Osteocyte (in vitro differentiated cells): ENCODE measurements at places on chromosomes 5 and 9. TPM values are rescaled to one million over a fixed set of nuclear protein-coding genes. Genes with fewer than 3 reads are reported as not detected.

GRCh38 chr5:107674655-107675054, 3.9 kb upstream of the EFNA5 start:
- no peaks in the 10 kb centered on the region for H3K36me3 ChIP-seq
- H3K27ac ChIP-seq, result no peak overlapping the region
- H3K4me3 ChIP-seq, result no peak overlapping the region

DNA sequence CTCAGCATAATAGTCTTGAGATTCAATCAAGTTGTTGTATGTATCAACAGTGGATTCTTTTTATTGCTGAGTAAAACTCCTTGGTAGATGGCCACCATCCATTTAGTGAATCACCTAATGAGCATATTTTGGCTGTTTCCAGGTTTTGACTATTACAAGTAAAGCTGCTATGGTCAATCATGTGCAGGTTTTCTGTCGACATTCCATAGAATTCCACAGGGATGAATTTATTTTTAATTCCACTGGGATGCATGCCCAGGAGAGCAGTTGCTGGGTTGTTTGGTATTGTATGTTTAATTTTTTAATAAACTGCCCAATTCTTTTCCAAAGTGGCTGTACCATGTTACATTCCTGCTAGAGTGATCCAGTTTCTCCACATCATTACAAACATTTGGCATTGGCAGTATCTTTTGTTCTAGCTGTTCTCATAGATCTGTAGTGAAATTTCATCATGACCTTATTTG, 10.5 kb upstream of the S1PR3 start:
- H3K4me3 ChIP-seq, result no peak overlapping the region
- no peak overlapping the region for H3K27ac ChIP-seq
- H3K36me3 ChIP-seq, result no peaks in the 10 kb centered on the region
- H3K27me3 ChIP-seq, result peaks cover 35% of the 10 kb centered on the region
- no peaks in the 10 kb centered on the region for H3K4me1 ChIP-seq

DNA sequence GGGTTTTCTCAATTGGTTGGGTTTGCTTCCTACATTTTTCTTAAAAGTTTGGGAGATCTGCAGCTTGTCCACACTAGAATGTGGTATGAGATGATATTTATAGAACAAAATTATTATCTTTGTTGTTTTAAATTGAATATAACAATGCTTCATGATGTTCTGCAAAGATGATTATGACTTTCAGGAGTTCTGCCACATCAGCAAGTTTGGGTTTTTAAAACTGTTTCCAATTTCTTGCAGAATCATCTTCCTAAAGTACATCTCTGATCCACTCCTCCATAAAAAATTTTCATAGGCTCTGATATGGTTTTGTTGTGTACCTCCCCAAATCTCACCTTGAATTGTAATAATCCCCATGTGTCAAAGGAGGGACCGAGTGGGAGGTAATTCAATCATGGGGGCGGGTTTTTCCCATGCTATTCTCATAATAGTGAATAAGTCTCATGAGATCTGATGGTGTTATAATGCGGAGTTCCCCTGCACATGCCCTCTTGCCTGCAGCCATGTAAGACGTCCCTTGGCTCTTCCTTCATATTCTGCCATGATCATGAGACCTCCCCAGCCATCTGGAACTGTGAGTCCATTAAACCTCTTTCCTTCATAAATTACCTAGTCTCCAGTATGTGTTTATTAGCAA, 119.1 kb upstream of the PTGER4 start:
- H3K4me1 ChIP-seq, result peaks cover 17% of the 10 kb centered on the region
- H3K27me3 ChIP-seq, result no peaks in the 10 kb centered on the region
- peaks cover 2% of the 10 kb centered on the region for H3K36me3 ChIP-seq
- H3K4me3 ChIP-seq, result no peak overlapping the region

GRCh38 chr5:92863666-92864065, 717.4 kb downstream of the NR2F1-AS1 start:
- no peaks in the 10 kb centered on the region for H3K27me3 ChIP-seq
- no peak for DNase-seq
- H3K4me1 ChIP-seq, result no peaks in the 10 kb centered on the region

DNA sequence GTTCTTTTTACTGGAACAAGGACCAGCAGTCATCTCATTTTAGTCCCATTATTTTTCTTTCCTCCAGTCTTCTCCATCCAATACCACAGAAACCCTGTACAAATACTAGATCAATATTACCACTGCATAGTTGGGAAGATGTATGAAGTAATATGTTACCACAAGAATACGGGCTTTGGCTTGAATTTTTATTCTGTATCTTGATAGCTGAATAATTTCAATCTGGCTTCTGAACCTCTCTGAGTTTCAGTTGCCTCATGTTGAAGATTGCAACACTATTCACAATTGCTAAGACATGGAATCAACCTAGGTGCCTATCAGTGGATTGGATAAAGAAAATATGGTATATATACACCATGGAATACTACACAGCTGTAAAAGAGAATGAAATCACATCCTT, 82.9 kb downstream of the SGCD start:
- DNase-seq, result no peak
- H3K4me1 ChIP-seq, result peaks cover 50% of the 10 kb centered on the region
- no peaks in the 10 kb centered on the region for H3K27me3 ChIP-seq
- no peak overlapping the region for H3K4me3 ChIP-seq
- H3K27ac ChIP-seq, result no peak overlapping the region

- no peak for DNase-seq
- H3K36me3 ChIP-seq, result peaks cover 8% of the 10 kb centered on the region
- H3K4me1 ChIP-seq, result no peaks in the 10 kb centered on the region
- no peak overlapping the region for H3K4me3 ChIP-seq
- H3K27ac ChIP-seq, result no peak overlapping the region
Measured at GRCh38 chr9:75938946-75939345, 48.5 kb downstream of the PCSK5 start.

- no peaks in the 10 kb centered on the region for H3K36me3 ChIP-seq
- H3K4me3 ChIP-seq, result no peak overlapping the region
- no peak overlapping the region for H3K27ac ChIP-seq
- no peaks in the 10 kb centered on the region for H3K27me3 ChIP-seq
- no peak for DNase-seq
Measured at GRCh38 chr9:115653171-115653606, 500.4 kb upstream of the PAPPA start.

DNA sequence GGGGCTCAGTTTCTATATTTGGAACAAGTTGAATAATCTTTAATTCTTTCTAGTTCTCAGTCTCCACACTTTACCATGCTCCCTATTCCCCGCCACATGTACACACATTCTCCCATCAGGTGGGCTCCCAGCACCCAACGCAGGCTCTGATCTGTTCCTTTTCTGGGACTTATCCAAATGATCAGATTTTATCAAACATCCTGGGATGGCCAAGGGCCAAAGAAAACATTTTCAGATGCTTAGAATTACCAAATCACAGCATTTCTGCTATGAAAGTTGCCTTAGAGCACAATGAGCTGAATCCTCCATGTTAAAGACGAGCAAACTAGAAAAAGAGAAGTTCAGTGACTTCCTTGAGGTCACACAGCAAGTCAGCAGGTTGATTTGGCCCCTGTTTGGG, 153.4 kb downstream of the SEC61B start:
- H3K36me3 ChIP-seq, result no peaks in the 10 kb centered on the region
- H3K27me3 ChIP-seq, result no peaks in the 10 kb centered on the region
- H3K4me1 ChIP-seq, result peaks cover 29% of the 10 kb centered on the region
- DNase-seq, result no peak
- no peak overlapping the region for H3K4me3 ChIP-seq
- no peak overlapping the region for H3K27ac ChIP-seq

DNA sequence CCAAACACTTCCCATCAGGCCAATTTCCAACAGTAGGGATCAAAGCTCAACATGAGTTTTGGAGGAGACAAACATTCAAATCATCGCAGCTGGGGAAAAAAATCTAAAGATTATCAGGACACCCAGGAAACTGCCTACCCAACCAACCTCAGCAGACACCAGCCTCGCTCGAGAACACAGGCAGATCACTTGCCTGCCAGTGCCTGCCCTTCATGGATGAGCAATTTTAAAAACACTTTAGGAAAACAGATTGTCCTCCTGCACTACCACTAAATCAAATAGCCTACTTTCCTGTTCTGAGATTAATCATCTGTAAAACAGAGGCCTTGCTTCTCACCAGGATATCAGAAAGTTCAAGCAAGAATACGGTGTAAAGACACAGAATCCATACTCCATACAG, 14.7 kb upstream of the TMEM174 start:
- no peaks in the 10 kb centered on the region for H3K36me3 ChIP-seq
- H3K27me3 ChIP-seq, result no peaks in the 10 kb centered on the region
- H3K27ac ChIP-seq, result no peak overlapping the region
- H3K4me3 ChIP-seq, result no peak overlapping the region
- H3K4me1 ChIP-seq, result peaks cover 38% of the 10 kb centered on the region
- no peak for DNase-seq

- peak; percentile 88 for DNase-seq
- no peaks in the 10 kb centered on the region for H3K27me3 ChIP-seq
- peaks cover 46% of the 10 kb centered on the region for H3K4me1 ChIP-seq
Measured at GRCh38 chr9:69173891-69174615, at the start of gene TJP2. TSS of gene TJP2 (plus strand) at chr9:69174277. CDS start at chr9:69174373, 96 bp downstream.

DNA sequence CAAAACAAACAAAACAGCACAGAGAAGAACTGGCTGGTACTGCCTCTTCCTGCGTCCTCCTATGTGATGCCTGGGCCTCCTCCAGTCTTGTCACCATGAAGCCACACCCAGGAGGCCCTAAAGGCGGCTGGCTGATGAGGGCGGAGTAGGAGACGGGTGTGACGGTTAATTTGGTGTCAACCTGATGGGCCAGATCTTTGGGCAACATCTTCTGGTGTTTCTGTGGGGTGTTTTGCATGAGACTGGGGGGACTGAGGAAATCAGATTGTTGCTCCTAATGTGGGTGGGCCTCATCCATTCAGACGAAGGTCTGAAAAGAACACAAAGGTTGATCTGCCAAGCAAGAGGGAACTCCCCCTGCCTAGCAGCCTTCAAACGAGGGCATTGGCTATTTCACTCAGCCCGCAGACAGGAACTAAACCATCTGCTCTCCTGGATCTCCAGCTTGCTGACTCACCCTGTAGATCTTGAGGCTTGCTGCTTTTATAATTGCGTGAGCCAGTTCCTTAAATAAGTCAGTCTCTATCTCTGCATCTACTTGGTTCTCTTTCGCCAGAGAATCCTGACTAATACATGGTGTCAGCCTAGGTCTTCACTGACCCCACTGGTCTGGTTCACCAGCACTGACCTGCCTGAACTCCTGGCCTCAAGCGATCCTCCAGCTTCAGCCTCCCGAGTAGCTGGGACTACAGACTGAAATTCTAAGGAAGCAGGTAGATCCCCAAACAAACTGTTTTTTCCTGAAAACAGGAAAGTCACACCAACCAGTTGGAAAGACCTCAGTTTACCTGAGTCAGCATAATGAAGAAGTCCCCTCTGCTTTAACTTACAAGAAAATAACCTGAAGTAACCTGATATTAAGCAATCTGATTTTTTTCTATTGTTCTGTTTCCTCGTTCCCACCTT, 12.8 kb upstream of the ZFP62 start:
- H3K4me1 ChIP-seq, result no peaks in the 10 kb centered on the region
- no peaks in the 10 kb centered on the region for H3K36me3 ChIP-seq
- H3K4me3 ChIP-seq, result no peak overlapping the region
- DNase-seq, result no peak

GRCh38 chr5:179759581-179760551, 27.2 kb downstream of the MAML1 start:
- H3K27me3 ChIP-seq, result no peaks in the 10 kb centered on the region
- no peaks in the 10 kb centered on the region for H3K36me3 ChIP-seq
- DNase-seq, result no peak
- peak overlapping the region; percentile 54 for H3K27ac ChIP-seq
- H3K4me1 ChIP-seq, result peaks cover 62% of the 10 kb centered on the region

GRCh38 chr5:135072387-135073281, 38.6 kb upstream of the PITX1 start:
- DNase-seq, result no peak
- peaks cover 52% of the 10 kb centered on the region for H3K27me3 ChIP-seq
- H3K4me1 ChIP-seq, result no peaks in the 10 kb centered on the region
- H3K4me3 ChIP-seq, result no peak overlapping the region
- no peaks in the 10 kb centered on the region for H3K36me3 ChIP-seq

DNA sequence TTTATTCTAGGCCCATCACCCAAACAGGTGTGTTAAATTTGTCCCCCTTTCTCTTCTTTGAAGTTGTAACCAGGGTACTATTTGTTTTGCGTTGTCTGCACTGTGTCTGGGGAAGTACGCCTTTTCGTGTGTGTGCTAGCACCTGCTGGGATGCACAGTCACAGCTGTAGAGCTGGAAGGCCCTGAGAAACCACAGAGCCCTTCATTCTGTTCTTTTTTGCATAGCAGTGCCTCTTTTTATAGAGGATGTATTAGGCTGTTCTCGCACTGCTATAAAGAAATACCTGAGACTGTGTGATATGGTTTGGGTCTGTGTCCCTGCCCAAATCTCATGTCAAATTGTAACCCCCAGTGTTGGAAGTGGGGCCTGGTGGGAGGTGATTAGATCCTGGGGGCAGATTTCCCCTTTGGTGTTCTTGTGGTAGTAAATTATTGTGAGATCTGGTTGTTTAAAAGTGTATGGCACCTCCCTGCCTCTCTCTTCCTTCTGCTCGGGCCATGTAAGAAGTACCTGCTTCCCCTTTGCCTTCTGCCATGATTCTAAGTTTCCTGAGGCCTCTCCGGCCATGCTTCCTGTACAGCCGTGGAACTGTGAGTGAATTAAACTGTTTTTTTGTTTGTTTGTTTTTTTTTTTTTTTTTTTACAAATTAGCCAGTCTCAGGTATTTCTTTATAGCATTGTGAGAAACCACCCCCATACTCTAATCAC, 14.0 kb downstream of the SEC61B start:
- no peak overlapping the region for H3K4me3 ChIP-seq
- no peak for DNase-seq
- no peaks in the 10 kb centered on the region for H3K4me1 ChIP-seq
- H3K36me3 ChIP-seq, result peaks cover 29% of the 10 kb centered on the region
- no peak overlapping the region for H3K27ac ChIP-seq
- no peaks in the 10 kb centered on the region for H3K27me3 ChIP-seq

DNA sequence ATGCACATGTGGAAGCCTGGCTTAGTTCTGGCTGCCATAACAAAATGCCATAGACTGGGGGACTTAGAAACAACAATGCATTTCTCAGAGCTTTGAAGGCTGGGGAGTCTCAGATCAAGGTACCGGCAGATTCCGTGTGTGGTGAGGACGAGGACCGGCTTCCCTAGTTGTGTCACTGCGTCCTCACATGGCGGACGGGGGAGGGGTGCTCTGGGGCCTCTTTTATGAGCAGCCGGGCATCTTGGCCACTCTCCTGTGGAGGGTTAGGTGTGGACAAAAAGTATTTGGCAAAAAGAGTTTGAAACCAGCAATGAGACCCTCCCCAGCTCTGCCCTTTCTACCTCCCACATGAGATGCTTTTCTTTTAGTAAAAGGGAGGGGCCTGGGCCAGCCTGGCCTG, 118.5 kb upstream of the LPCAT1 start:
- no peak overlapping the region for H3K27ac ChIP-seq
- peaks cover 40% of the 10 kb centered on the region for H3K27me3 ChIP-seq
- peaks cover 9% of the 10 kb centered on the region for H3K4me1 ChIP-seq
- no peak overlapping the region for H3K4me3 ChIP-seq
- no peaks in the 10 kb centered on the region for H3K36me3 ChIP-seq
- no peak for DNase-seq

The PDE4D gene
- 23.1 and 24.2 TPM in 2 replicates for total RNA-seq

The AK1 gene
- 57.6 and 65.8 TPM in 2 replicates for total RNA-seq

The ZNF454 gene
- 1.2 and 1.6 TPM in 2 replicates for total RNA-seq

The KIF24 gene
- total RNA-seq, result 1.4 and 1.5 TPM in 2 replicates
